ENCODE measurements at places on chromosomes 11 and 22. TPM values are rescaled to one million over a fixed set of nuclear protein-coding genes. Genes with fewer than 3 reads are reported as not detected.

- H3K27ac ChIP-seq = no peak overlapping the region
- no peaks in the 10 kb centered on the region for H3K36me3 ChIP-seq
- H3K4me1 ChIP-seq = peaks cover 4% of the 10 kb centered on the region
- no peaks in the 10 kb centered on the region for H3K27me3 ChIP-seq
- no peak overlapping the region for H3K4me3 ChIP-seq
These were observed 218.8 kb downstream of the HIPK3 start for GRCh38 chr11:33475993-33476392.

DNA sequence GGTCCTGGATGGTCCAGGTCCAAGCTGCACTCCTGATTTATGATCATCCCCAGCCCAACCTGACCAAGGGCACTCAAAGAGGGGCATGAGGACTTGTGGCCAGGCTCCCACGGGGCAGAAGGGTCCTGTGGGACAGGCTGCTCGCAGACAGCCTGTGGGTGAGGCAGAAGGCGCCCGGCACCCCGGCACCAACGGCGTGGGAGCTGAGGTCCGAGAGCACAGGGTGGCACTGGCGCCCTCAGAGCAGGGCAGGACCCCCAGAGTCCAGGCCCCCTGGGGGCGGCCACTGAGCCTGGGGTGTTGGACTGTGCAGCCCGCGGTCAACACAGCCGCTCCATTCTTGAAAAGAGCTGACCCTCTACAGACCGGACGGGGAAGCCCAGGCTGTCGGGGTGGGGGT is 3.3 kb downstream of the IL17REL start:
- no peak overlapping the region for H3K27ac ChIP-seq
- H3K27me3 ChIP-seq = peaks cover 66% of the 10 kb centered on the region
- H3K4me1 ChIP-seq = peaks cover 9% of the 10 kb centered on the region
- H3K36me3 ChIP-seq = no peaks in the 10 kb centered on the region
- H3K4me3 ChIP-seq = no peak overlapping the region

DNA sequence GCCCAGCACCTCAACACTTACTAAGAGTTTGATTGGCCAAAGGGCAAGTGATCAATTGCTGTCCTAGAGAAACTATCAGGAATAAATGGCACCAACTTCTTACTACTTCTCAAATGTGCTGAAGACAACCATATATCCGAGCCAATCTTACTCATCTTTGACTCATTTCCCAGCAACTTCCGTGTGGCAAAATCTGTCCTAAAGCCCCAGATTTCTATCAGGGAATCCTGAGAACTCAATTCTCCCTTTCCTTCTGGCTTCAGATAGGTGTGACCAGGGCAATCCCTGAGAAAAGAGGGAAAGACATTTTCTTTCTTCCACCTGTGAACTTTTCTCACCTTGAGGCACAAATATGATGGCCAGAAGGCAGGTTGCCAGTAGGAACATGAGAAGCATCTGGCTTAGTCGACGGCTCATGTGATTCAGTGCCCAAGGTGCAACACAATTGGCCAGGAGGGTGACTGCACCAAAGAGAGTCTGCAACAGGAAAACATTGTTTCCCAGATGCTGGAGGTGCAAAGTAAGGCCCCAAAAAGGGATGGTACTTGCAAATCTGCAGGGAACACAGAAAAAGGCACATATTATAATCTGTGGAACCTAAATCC is 21.8 kb upstream of the SLC22A24 start:
- DNase-seq = no peak
- no peaks in the 10 kb centered on the region for H3K27me3 ChIP-seq
- no peak overlapping the region for H3K4me3 ChIP-seq

- no peak overlapping the region for H3K4me3 ChIP-seq
- no peak overlapping the region for H3K27ac ChIP-seq
- H3K36me3 ChIP-seq = no peaks in the 10 kb centered on the region
These were observed 57.9 kb downstream of the UVRAG start for GRCh38 chr11:75872887-75873416.

- H3K27ac ChIP-seq = no peak overlapping the region
- no peak overlapping the region for H3K4me3 ChIP-seq
- no peaks in the 10 kb centered on the region for H3K36me3 ChIP-seq
- H3K27me3 ChIP-seq = no peaks in the 10 kb centered on the region
- peaks cover 15% of the 10 kb centered on the region for H3K4me1 ChIP-seq
- DNase-seq = no peak
These were observed 77.1 kb downstream of the UBASH3B start for GRCh38 chr11:122732342-122733315.

Gene P2RX6
- 0.36 TPM for total RNA-seq

- no peak overlapping the region for H3K4me3 ChIP-seq
- no peak overlapping the region for H3K27ac ChIP-seq
- H3K4me1 ChIP-seq = no peaks in the 10 kb centered on the region
- peaks cover 4% of the 10 kb centered on the region for H3K27me3 ChIP-seq
- no peak for DNase-seq
These were observed 64.0 kb downstream of the OTOG start for GRCh38 chr11:17611049-17611448.

DNA sequence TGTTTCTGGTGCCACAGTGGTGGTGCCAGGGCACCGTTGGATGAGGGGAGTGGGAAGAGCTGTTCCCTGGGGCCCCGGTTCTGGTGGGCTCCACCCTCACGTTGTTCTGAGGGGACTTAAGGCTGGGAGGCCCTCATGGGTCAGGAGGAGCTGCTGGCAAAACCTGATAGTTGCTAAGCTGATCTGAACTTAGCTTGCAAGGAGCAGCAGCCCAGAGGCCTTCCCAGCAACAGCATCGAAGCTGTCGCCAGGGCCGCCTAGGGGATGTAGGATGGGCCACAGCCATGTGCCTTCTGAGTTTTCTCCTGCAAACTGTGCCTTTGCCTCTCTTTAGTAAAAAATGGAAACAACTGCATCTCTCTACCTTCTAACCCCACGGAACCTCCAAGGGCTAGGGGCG is 240.2 kb downstream of the TBC1D22A start:
- H3K4me1 ChIP-seq = no peaks in the 10 kb centered on the region
- no peak overlapping the region for H3K4me3 ChIP-seq
- no peak overlapping the region for H3K27ac ChIP-seq

Gene DCDC1
- 5.0 TPM for total RNA-seq

Gene SPTBN2
- total RNA-seq = 14.5 TPM

Gene RAG1
- 0.84 TPM for total RNA-seq

Gene C11orf42
- not detected for total RNA-seq

Gene KCTD14
- total RNA-seq = 5.3 TPM

DNA sequence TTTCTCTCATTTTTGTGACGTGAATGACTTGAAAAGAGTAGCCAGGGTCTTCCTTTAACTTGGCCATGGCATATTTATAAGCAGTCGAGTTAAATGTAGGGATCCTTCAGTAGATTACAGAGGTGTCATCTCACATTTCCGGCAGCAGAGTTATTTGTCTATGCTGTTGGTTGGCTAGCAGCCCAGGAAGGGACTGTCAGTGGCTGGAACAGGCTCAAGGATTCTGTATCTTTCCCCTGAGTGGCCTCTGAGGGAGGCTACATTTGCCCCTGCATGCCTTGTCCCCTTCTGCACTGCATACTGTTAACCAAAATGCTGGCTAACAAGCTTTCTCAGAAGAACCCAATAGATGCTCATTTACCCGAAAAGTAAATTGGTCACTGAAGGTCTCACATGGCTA is 187.6 kb downstream of the PGR start:
- peaks cover 7% of the 10 kb centered on the region for H3K4me1 ChIP-seq
- no peak overlapping the region for H3K4me3 ChIP-seq
- H3K36me3 ChIP-seq = no peaks in the 10 kb centered on the region

- H3K27me3 ChIP-seq = no peaks in the 10 kb centered on the region
- no peaks in the 10 kb centered on the region for H3K36me3 ChIP-seq
- peaks cover 10% of the 10 kb centered on the region for H3K4me1 ChIP-seq
- no peak overlapping the region for H3K4me3 ChIP-seq
- no peak overlapping the region for H3K27ac ChIP-seq
These were observed 99.1 kb upstream of the GRAMD1B start for GRCh38 chr11:123330948-123331347.

GRCh38 chr11:119316016-119316728 is 758 bp downstream of the MCAM start:
- no peak overlapping the region for H3K27ac ChIP-seq
- H3K36me3 ChIP-seq = no peaks in the 10 kb centered on the region
- H3K27me3 ChIP-seq = peaks cover 35% of the 10 kb centered on the region
- H3K4me1 ChIP-seq = peaks cover 55% of the 10 kb centered on the region

Data from neural progenitor cell (in vitro differentiated cells).